ENCODE measurements at places on chromosomes 4 and X. TPM values are rescaled to one million over a fixed set of nuclear protein-coding genes. Genes with fewer than 3 reads are reported as not detected.

- DNase-seq = no peak
Measured at GRCh38 chr4:13794819-13795565, 167.5 kb upstream of the BOD1L1 start.

- peak; percentile 53 for DNase-seq
Measured at GRCh38 chr4:82561786-82562563, at the start of gene TMEM150C. Gene TMEM150C, minus strand, starts transcription at chr4:82561988. Its CDS starts 57,331 bp downstream, at chr4:82504657.

DNA sequence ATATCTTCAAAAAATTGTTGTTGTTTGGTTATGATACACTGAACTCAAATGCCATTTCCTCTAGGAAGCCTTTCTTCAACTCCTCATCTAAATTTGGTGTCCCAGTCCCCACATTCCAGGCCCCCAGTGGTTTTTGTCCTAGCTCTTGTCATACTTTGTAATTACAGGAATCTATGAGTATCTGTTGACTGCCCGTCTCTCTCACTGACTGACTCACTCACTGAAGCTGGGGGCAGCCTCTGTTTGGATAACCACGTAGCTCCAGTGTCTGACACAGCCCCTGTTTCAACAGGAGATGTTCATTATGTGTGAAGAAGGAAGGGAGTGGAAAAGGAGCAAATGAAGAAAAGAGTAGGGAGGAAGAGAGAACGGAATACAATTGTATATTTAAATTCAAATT, 284.1 kb upstream of the TENM3 start:
- no peak for DNase-seq

- DNase-seq = no peak
Measured at GRCh38 chr4:16893141-16893651, 5.2 kb downstream of the LDB2 start.

DNA sequence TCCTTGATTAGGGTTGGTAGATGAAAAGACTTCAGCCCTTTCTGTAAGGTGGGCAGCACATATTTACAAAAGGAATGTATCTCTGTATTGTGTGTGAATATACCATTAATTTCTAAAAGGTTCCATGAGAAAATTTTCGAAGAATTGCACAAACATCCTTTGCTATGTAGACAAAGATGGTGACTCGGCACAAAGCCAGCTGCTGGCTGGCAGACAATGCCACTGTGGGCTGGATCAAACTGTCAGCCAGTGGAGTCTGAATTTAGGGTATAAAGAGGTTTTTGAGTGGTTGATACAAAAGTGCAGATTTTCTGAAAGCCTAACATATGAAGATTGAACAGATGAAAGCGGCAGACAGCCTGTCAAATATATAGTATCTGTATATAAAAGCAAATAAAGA, 5.6 kb upstream of the TXK start:
- DNase-seq = peak; percentile 26

Gene CT83
- total RNA-seq = not detected

DNA sequence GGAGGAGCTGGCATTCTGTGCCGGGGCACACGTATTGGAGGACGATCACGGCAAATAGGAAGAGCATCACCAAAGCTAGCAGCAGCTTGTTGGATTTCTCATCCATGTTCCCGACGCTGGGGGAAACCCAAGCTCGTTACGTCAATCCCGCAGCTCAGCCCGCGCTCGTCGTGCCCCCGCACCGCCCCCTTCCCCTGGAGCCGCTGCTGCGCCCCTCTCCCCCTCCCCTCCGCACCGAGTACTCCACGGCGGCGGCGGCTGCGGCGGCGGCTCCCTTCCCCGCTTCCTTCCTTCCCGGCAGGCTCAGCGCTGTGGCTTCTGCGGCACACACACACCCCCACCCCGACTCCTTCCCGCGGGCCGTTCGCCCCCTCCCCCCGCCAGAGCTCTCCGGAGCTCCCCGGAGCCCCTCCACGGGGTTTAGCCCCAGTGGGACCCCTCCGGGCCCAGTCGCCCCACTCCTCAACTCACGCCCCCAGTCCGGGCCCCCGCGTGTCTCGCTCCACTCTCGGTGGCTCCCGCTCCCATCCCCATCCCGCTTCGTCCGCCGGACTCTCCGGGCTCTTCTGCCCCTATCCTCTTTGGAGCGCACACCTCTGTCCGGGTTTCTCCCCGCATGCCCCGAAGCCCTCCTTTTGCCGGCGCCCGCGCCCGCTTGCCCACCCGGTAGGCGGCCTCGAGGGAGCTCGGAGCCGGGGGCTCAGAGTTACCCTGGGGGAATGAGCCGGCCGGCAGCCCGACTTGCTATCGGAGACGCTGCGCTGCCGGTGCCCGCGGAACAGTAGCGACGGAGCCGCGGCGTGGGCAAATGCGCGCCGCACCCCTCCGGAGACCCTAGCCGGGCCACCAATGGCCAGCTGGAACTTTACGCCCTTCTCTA, 978 bp downstream of the HS6ST2 start:
- DNase-seq = peak; percentile 18

GRCh38 chr4:42133006-42133405, 19.4 kb downstream of the BEND4 start:
- no peak for DNase-seq

GRCh38 chrX:50158593-50158992, 42.2 kb downstream of the AKAP4 start:
- DNase-seq = no peak

Gene HGFAC
- 0.38 TPM for total RNA-seq

- DNase-seq = no peak
Measured at GRCh38 chr4:142098900-142099545, 462.6 kb downstream of the IL15 start.

- DNase-seq = no peak
Measured at GRCh38 chr4:98363431-98363830, 102.2 kb downstream of the RAP1GDS1 start.

DNA sequence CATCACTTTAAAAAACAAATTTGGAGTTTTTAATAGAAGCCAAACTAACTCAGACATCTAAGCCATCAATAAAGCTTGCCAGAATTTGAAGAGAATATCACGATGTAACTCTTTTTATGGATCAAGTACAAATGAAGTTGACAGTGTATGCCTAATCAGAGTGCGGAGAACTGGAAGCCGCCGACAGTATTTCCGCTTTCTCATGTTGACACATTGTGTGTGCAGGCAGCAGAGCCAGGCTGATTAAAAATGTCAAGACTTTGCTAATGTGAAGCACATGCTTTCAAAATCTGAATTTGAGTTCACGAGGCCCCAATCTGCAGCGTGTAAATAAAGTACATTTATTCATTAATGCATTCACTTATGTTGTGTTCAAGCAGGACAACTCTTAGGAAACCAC, 161.2 kb downstream of the TENM3 start:
- no peak for DNase-seq

Gene EREG
- total RNA-seq = 2.9 TPM

DNA sequence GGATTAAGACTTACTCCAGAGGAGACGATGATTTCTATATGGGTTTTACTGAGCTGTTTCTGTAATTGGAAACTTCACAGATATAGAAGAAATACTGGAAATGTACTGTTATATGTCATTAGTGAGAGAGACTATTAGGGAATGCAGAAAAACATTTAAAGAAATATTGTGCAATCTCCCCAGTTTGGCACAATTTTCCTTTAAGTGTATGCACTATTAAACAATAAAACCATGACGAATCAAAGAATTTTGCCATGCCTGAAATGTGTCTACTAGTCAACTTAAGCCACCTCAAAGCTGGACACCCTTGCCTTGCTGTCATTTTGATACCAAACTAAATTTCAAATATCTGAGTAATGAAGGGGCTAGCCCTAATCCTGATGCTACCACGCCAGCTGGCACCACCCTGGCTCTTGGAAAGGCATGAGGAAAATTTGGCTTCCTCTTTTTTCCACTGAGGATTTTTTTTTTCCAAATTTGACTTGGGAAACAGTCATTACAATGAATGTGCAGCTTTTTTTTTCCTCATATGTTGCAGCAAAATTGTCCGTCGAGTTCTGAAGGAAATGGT, 36.1 kb downstream of the MTTP start:
- peak; percentile 24 for DNase-seq

- no peak for DNase-seq
Measured at GRCh38 chr4:38193236-38193863, 233.2 kb downstream of the PTTG2 start.

DNA sequence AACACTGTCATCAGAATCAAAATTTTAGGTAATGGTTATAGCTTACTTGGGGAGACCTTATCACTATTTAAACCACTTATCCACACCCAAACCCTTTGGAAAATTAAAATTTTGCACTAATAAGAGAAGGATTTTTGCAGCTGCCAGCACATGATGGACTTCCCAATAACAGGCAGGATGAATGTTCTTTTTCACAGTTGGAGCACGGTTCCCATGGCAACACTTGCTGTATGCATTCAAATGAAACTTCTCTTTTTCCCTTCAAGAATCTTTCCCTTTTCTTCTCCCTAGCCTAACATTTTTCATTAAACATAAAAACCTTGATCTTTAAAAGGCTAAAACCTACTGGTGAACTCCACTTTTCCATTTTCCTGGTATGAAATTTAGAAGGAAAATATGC, 768.2 kb downstream of the KCTD8 start:
- no peak for DNase-seq

GRCh38 chr4:79578606-79579005, 170.6 kb upstream of the GK2 start:
- DNase-seq = no peak

Gene NAA11
- not detected for total RNA-seq

Gene CLCN5
- 1.9 TPM for total RNA-seq

Gene SSX4
- total RNA-seq = not detected

- no peak for DNase-seq
Measured at GRCh38 chr4:74541667-74542066, 96.7 kb downstream of the AREG start.

Gene HNRNPH2
- 52.7 TPM for total RNA-seq

Gene LRP2BP
- total RNA-seq = 1.7 TPM

DNA sequence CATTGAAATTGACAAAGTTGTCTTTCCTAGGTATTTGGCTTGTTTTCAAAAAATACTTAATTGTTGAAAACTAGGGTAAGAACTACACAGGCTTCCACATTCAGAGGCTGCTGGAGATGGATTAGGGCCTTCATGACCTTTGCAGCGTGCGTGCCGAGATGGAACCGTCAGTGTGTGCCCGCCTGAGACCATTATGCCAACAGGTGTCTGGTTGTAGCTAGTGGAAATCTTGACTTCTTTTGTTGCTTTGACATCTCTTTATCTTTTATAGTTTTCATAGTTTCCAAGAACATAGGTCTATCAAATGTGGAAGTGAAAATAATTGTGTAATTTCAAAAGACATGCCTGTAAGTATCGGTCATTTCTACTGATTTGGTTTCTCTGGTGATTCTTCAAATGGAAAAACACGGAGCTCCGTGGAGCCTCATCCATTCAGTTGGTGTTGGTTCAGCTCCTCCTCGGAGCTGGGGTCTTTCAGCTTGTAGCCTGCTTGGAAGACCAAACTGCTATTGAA, 38.9 kb upstream of the CLCN4 start:
- DNase-seq = no peak

Gene GRPEL1
- 46.1 TPM for total RNA-seq

Gene ABCD1
- total RNA-seq = 15.0 TPM

- no peak for DNase-seq
Measured at GRCh38 chr4:82774711-82775171, 23.9 kb downstream of the SCD5 start.

DNA sequence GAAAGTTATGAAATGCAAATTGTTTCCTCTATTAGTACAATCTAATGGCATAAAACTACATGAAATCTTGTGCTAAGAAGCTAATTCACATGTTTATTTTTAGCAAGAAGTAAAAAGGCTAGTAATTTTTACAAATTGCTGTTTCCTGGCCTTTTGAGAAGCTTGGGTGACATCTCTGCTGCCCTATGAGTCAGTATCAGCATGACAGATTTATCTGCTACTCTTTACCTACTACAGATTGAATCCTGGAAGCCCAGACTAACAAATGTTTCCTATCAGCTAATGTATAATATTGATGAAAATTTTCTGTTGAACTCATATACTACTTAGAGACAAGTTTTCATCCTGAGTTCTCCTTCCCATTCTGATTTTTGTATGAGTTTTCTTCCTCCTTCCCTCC, 232.4 kb downstream of the DCTD start:
- DNase-seq = no peak

DNA sequence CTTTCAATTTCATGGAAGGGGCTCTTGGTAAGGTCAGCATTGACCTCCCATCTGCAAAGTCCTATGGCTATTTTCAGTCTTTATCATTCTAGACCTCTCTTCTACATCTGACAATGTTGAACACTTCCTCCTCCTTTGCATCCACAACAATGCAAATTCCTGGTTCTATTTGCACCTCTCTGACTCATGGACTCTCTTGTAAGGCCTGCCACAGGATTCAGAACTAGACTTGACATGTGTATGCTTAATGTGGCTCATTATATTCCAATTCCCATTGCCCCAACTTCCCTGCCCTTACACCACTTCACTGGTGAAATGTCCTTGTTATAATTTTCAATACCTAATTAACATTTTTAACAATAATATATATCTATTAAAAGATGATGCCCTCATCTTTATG, 314.3 kb upstream of the FGF13 start:
- no peak for DNase-seq

GRCh38 chr4:138259271-138259670, 17.1 kb upstream of the SLC7A11 start:
- no peak for DNase-seq

DNA sequence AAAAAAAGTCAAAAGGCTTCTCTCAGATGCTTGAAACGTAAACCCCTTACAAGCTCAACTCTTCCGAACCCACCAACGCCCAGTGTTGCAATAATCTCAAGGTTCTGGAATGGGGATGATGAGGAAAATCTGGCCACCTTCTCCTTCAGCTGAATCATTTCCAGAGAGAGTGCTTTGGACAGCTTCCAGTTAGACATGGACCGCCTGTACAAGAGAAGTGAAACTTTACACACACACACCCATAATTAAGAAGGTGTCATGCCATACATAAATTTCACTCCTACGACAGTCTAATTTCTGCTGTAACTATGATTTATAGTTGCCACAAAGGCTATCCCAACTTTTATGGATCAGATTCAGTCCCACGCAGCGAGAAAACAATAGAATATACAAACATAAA, 72.3 kb downstream of the PRKG2 start:
- no peak for DNase-seq

Gene PCDH11X
- total RNA-seq = 0.29 TPM

- no peak for DNase-seq
Measured at GRCh38 chrX:83529950-83530349, 21.9 kb downstream of the POU3F4 start.

DNA sequence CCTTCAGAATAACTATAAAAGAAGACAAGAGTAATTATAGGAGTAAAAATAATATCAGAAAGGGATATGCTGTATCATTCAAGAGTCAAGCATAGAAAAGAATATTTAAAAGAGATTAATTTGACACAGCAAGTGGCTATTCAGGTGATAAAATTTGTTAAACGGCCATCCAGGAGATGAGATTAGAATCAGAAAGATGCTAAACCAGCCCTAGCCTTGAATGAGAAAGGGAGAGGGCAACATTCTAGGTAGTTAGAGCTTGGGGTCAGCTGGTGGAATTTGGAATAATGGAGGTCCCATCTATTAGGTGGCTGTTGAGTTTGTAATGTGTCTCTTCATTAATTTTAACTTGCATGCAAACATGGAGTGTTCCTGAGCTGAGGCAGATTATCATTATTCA, 350.5 kb upstream of the PABPC4L start:
- no peak for DNase-seq

DNA sequence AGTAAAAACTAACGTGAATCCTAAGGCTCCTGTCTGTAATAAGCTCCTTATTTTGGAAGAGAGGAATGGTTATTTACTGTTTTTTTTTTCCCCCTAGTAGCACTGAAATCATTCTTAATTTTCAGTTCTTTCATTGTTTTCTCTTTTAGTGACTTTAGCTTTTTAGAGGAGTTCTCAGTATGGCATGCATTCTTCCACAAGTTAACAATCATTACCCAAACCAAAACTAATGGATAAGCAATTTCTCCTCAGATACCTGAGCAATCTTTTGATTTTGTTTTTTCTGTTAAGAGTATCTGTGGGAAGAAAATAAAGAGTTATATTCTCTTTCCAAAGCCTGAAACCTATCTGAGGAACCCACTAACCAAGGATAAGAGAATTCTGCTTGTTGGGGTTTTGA, 16.7 kb upstream of the PPA2 start:
- DNase-seq = no peak

All from left cardiac atrium (tissue), 4 donors.